Activated CD4-positive, CD25-positive, alpha-beta regulatory T cell (primary cell): ENCODE measurements at places on chromosomes 12 and 14.

DNA sequence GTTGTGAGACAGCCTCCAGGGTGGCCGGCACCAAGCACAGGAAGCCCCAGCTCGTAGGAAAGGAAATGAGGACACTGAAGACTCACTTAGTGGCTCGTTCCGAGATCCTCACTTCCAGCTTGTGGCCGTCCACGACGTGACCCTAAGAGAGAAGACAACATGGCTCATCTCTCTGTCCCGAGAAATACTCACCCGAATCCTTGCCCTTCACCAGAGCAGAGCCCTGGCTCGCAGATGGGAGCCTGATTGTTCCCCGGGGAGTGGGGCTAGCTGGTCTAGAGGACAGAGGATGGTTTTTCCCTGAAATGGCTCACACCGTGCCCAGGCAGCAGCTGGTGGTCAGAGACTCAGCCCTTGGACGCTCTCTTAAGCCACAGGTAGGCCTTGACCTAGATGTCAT, 47.8 kb downstream of the RBM19 start:
- no peak for DNase-seq

- DNase-seq = no peak
These were observed 898.4 kb downstream of the SLC16A7 start for GRCh38 chr12:60494244-60494643.

GRCh38 chr12:33205981-33206380, 233.6 kb downstream of the SYT10 start:
- DNase-seq = no peak

DNA sequence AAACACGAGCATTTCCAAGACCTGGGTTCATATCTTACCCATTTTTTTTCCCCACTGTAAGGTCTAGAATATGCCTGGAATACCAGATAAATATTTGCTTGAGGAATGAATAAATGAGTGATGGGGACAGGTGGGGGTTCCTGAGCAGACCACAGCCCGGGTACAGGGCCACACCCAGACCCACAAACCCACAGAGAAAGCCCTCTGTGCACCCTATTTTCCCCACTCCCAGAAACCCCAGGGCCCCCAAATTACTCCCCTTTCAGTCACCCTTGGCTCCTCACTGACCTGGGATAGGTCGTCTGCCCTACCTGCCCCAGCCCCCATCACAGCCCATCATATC, 66.5 kb upstream of the DDX11 start:
- no peak for DNase-seq

DNA sequence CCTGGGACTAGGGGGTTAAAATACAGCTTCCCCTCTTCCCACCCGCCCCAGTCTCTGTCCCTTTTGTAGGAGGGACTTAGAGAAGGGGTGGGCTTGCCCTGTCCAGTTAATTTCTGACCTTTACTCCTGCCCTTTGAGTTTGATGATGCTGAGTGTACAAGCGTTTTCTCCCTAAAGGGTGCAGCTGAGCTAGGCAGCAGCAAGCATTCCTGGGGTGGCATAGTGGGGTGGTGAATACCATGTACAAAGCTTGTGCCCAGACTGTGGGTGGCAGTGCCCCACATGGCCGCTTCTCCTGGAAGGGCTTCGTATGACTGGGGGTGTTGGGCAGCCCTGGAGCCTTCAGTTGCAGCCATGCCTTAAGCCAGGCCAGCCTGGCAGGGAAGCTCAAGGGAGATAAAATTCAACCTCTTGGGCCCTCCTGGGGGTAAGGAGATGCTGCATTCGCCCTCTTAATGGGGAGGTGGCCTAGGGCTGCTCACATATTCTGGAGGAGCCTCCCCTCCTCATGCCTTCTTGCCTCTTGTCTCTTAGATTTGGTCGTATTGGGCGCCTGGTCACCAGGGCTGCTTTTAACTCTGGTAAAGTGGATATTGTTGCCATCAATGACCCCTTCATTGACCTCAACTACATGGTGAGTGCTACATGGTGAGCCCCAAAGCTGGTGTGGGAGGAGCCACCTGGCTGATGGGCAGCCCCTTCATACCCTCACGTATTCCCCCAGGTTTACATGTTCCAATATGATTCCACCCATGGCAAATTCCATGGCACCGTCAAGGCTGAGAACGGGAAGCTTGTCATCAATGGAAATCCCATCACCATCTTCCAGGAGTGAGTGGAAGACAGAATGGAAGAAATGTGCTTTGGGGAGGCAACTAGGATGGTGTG, 1.9 kb downstream of the GAPDH start:
- DNase-seq = no peak

DNA sequence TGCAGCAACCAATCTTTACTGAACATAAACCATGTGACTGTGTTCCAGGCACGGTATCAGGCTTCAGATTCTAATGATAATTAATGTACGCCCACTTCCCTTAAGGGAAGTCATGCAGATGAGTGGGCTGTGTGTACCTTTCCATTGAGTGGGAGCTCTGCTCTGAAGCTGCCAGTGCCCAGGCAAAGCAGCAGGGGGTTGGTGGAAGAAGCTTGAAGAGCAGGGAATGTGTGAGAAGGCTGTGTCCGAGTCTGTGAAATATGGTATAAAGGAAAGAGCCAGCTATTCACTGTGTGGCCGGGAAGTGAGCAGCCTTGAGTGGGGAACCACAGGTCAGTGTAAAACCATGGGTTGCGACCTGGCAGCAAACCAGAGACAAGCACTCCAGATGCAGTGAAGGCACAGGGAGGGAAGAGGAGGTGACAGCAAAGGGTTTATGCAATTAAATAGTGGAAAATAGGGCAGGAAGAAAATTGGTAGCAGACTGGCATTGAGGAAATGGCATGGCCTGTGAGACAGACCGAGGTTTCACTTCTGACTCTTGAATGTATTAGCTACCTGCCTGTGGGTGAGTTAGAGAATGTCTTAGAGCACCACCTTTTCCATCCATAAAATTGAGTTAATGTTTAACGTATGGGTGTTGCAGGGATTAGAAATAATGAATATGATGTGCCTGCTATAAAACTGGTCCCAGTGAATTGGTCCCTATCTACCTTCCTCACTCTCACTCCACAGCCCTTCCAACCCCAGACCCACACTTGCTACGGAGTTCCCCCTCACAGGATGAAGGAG, 116.4 kb downstream of the NTF3 start:
- no peak for DNase-seq

DNA sequence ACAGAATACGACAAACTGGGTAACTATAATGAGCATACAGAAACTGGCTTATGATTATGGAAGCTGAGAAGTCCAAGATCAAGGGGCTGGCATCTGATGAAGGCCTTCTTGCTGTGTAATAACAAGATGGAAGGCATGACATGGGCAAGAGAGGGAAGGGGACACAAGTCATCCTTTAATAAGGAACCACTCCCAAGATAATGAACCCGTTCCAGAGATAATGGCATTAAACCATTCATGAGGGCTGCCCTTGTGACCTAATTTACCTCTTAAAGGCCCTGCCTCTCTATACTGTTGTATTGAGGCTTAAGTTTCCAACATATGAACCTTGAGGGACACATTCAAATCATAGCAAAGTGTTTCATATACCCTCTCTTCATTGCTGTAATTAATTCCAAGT, 4.6 kb upstream of the VTI1B start:
- DNase-seq = no peak

GRCh38 chr14:51653079-51653774, 1.5 kb downstream of the FRMD6 start:
- no peak for DNase-seq

DNA sequence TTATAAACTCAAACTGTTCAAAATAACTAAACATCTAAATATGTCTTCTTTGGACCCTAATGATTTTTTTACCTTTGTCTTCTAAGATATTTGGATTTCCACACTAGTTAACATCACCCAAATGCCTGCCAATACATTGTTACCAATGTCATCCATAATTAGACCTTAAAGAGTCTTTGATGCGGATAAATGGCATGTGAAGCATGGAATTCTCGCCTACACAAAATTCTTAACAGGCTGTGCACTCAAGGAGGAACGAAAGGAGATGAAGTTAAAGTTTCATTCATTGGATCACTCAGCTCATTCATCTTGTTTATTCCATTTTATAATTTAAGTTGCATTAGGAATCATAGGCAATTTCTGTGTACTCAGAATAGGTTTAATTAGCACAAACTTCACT, 219.7 kb downstream of the ACSS3 start:
- no peak for DNase-seq

- DNase-seq = no peak
These were observed 116.1 kb downstream of the SCARB1 start for GRCh38 chr12:124747426-124748161.

DNA sequence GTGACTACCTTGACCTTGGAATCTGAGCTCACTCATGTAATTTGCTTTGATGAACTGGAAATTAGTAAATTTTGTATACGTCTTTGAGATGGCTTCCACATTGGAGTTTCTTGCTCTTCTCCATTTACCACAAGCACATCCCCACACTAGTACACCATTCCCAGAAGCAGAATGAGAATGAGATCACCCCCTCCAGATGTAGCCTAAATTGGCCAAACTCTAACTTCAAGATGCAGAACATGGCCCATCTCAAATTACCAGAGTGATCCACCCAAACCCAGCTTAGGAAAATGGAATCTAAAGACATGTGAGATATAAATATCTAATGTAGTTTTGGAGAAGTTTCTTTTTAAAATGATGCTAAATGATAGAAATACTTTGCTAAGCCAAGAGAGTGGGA, 9.5 kb upstream of the TAS2R20 start:
- no peak for DNase-seq

DNA sequence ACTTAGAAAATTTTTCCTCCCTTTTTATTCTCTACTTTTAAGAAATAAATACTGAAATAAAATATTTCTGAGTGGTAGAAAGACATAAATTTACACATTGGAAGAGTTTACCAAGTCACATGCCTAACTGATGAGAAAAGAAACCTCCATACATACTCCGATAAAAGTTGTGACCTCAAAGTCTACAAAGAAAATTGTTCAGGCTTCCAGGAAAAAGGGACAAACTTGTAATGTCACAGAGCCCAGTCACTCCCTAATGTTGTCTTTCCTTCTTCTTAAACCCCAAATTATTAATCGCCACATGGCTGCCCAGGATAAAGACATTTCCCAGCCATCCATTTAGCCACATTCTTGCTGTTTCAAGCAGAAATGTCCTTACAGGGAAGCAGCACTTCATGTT, 455.3 kb downstream of the MDGA2 start:
- DNase-seq = no peak
